Activated naive CD8-positive, alpha-beta T cell treated with anti-CD3 and anti-CD28 coated beads, Interleukin-2, amount 10 ng/mL, durations not matched to agents 7 days and 5 days (primary cell): ENCODE measurements at places on chromosomes 12 and 14. TPM values are rescaled to one million over a fixed set of nuclear protein-coding genes. Genes with fewer than 3 reads are reported as not detected.
A peak's percentile ranks its signal among the peaks of the same experiment; 100 is the strongest.

DNA sequence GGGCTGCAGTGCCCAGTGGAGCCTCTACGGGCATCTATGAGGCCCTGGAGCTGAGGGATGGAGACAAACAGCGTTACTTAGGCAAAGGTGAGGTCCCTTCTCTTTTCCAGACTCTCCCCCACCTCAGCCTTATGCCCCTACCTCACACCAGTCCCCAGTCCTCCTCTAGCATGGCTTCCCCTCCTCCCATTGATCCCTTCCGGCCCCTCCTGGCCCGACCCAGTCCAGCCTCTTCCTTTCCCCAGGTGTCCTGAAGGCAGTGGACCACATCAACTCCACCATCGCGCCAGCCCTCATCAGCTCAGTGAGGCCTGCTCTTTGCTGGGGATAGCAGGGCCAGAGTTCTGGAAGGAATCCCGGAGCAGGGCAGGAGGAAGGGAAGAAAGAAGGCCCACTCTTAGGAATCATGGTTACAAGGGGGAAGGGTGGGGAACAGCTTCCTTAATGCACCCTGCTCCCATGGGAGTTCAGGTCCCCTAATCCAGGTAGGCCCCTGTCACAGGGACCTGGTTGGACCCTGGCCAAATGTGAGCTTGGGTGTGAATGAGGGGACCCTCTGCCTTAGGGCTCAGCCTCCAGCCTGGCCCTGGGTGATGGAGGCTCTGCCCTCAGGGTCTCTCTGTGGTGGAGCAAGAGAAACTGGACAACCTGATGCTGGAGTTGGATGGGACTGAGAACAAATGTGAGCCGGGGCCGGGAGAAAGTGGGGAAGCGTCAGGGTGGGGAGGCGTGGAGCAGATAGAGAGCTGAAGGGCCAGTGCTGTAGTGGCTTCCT lies 2.2 kb downstream of the ENO2 start:
- H3K27me3 ChIP-seq, result no peaks in the 10 kb centered on the region
- no peak for DNase-seq
- peaks cover 32% of the 10 kb centered on the region for H3K36me3 ChIP-seq
- H3K4me1 ChIP-seq, result peaks cover 43% of the 10 kb centered on the region
- peak overlapping the region; percentile 100 for H3K4me3 ChIP-seq
- H3K27ac ChIP-seq, result peak overlapping the region; percentile 24

GRCh38 chr12:111428728-111429175 lies 23.0 kb downstream of the SH2B3 start:
- H3K4me3 ChIP-seq, result peak overlapping the region; percentile 84
- DNase-seq, result no peak
- H3K4me1 ChIP-seq, result peaks cover 70% of the 10 kb centered on the region
- H3K27me3 ChIP-seq, result no peaks in the 10 kb centered on the region
- peaks cover 12% of the 10 kb centered on the region for H3K36me3 ChIP-seq
- peak overlapping the region; percentile 97 for H3K27ac ChIP-seq

The NINJ2 gene
- 7.8 TPM for total RNA-seq

- no peaks in the 10 kb centered on the region for H3K27me3 ChIP-seq
- no peak for DNase-seq
- H3K36me3 ChIP-seq, result no peaks in the 10 kb centered on the region
- no peak overlapping the region for H3K4me3 ChIP-seq
- H3K4me1 ChIP-seq, result no peaks in the 10 kb centered on the region
- no peak overlapping the region for H3K27ac ChIP-seq
Observed at GRCh38 chr12:42639556-42639955, 50.0 kb upstream of the PRICKLE1 start.

DNA sequence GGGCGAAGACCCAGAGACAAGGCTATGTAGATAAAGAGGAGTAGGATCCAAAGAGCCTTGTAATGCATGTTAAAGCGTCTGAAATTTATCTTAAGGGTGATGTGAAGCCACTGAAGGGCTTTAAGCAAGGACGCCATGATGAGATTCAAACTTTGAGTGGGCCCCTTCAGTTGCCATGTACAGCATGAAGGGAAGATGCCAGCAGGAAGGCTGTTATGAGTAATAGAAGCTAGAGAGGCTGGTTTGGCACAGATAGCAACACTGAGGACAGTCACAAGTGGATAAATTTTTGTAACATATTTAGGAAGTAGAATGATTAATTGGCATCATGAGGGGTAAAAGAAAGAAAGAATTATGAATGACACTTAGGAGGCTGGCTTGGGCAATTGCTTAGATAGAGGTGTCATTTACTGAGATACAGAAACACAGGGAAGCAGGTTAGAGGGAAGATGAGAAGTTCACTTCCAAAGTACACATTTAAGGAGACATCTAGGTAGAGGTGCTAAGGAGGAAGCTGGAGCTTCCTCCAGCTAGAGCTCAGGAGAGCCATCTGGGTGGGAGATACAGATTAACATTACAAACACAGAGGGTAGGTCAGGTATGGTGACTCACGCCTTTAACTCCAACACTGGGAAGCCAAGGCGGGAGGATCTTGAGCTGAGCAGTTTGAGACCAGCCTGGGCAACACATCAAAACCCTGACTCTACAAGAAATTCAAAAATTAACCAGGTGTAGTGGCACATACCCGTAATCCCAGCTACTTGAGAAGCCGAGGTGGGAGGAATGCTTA lies 13.7 kb downstream of the ATG2B start:
- H3K36me3 ChIP-seq, result peaks cover under 1% of the 10 kb centered on the region
- H3K4me3 ChIP-seq, result no peak overlapping the region
- H3K4me1 ChIP-seq, result peaks cover 2% of the 10 kb centered on the region

The NYNRIN gene
- total RNA-seq, result 0.34 TPM
